ENCODE measurements at places on chromosomes 13 and 19.

GRCh38 chr19:30093966-30094755, 152.1 kb downstream of the URI1 start:
- DNase-seq, result no peak

- DNase-seq, result no peak
These were observed 5.6 kb downstream of the CEACAM7 start for GRCh38 chr19:41682437-41682836.

DNA sequence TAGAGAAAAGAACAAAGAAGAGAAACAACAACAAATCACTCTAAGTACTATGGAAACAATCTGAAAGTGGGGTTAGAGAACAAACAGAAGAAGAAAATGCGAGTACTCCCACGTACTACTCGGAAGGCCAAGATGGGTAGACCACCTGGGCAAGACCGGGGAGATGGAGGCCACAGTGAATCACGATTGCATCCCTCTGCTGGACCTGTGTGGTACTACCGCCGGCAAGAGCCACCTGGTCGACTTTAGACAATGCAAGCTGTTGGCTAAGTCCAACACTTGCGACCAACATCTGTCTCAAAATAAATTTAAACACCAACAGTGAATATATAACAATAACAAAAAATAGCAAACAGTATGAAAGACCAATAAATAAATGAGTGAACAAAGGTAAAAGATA, 45.5 kb upstream of the ZNF91 start:
- no peak for DNase-seq

DNA sequence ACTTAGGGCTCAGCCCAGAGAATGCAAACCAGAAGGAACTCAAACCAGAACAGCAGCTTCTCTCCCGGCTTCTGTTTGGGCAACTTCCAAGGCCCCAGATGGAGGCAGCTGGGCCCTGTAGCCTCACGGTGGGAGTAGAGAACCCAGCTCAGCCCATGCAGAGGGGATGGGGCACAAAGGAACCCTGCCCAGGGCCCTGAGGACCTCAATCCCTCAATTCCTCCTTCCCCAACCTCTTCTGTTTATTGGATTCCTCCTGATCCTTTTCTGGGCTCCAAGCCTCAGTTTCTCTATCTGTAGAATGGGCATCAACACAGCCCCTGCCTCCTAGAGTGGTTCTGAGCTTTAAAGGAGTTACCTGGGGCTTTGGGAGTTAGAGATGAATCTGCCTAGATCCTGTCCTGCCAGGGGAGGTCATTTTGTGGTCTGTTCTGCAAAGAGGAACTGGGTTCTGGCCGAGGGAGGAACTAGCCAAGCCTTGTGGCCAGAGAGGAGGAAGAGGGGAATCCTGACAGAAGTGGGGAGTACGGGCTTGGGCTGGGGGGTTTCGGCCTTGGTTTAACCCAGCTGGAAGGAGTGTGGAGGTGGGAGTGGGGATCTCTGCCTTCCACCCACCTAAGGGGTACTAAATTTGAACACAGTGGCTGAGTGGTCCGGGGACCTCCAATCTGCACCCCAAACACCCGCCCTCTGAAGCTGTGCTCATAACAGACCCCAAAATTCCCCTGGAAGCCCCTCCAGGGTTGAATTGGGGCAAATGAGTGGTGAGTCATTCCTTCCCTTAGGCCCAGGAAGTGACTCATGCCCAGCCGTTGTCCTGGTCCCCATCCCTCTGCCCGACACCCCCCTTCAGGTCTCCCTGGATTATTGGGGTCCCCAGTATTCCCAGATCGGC, 2.7 kb downstream of the ADGRE5 start:
- DNase-seq, result no peak

Measured in GM12864 (cell line).